ENCODE measurements at places on chromosomes 13 and 19.
A peak's percentile ranks its signal among the peaks of the same experiment; 100 is the strongest.

- DNase-seq = no peak
Measured at GRCh38 chr19:32475141-32476031, 69.8 kb downstream of the DPY19L3 start.

GRCh38 chr13:71722206-71722605, 144.8 kb downstream of the DACH1 start:
- no peak for DNase-seq

DNA sequence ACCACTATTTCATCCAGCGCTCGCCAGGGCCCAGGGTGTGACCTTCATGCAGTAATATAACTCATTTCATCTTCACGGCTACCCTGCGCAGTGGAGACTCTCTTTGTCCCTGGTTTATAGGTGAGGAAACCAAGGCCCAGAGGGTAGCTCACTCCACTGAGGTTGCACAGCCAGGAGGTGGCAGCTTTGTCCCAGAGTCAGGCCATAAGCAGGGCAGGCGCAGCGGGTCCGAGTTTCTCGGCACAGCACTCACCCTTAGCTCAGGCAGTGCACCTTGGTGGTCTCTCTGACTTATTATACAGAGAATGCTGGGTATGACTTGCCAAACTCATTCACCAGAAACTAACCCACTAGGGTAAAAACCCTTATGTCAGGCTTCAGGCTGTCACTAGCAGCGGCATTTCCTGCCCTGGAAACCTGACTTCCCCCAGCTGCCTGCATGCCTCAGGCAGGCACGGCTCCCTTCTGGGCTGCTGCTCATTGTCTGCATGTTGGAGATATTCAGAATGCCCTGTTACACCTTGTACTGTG, 24.5 kb downstream of the PPP5C start:
- DNase-seq = peak; percentile 22

DNA sequence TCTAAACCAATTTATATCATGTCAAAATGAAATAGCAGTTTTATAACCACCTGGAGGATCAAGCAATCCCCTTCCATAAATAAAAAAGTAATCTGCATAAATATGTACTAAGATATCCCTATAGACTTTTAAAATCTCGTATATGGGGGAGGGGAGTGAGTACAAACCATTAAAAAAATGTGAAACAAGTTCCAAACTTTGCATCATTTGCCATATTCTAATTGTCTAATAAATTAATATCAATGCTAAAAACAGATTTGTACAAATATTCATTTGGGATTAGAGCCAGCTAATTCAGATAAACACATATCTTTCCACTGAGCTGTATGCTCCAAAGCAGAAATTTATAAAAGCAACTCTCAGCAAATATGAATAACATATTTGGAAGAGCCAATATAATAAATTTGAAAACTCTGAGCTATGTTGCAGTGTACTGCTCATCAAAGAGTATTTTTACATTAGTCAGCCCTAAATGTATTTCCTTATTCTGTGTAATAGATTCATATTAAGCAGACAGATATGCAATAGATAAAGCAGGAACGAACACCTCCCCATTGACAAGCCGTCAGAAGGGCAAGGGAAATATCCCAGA, 970.2 kb downstream of the EFNB2 start:
- no peak for DNase-seq

DNA sequence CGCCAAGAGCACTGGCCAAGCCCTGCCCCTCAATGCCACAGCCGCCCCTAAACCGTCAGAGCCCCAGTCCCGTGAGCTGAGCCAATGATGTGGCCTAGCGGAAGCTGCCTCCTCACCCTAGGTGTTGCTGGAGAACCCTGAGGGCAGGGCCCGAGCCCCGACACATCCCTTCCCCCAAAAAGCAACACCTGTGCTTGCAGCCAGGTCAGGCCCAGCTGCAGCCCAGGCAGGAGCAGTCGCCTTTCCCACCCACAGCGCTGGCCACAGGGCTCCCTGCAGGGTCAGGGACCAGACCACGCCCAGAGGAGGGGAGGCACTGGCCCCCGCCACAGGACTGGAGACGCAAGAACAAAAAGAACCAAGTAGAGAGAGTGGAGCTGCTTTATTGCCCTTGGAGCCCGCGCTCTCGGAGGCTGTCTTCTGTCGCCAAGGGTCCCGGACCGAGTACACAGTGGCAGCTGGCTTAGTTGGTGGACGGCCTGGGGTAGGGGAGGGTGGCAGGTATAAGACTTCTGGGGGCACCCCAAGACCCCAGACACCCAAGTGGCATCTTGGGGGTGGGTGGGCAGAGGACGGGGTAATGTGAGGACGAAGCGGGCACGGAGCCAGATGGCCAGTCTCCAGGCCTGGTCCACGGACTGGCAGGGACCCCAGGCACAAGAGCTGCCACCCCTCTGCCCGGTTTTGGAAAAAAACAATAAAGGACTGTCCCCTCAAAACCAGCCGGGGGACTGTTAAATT, 3.3 kb downstream of the P2RY11 start:
- no peak for DNase-seq

DNA sequence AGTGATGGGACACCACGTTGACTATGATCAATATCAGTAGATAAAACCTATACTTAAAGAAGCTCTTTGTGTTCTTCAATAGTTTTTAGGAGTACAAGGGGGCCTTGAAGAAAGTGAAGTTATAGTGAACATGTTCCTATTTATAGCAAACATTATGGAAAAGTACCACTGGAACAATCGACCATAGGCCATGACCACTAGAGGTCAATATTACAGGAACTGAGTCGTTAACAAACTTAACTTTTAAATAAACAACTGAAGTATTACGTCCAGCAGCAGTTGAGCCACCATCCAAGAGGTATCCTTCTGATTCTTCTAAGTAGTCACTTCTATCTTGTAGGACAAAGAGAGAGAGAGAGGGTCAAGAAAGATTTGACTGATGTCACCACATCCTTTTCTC, 391.0 kb upstream of the SLITRK5 start:
- no peak for DNase-seq

- DNase-seq = peak; percentile 91
Measured at GRCh38 chr19:29672933-29673336, 7.7 kb downstream of the PLEKHF1 start.

GRCh38 chr13:101941095-101941783, 460.6 kb downstream of the FGF14 start:
- no peak for DNase-seq

DNA sequence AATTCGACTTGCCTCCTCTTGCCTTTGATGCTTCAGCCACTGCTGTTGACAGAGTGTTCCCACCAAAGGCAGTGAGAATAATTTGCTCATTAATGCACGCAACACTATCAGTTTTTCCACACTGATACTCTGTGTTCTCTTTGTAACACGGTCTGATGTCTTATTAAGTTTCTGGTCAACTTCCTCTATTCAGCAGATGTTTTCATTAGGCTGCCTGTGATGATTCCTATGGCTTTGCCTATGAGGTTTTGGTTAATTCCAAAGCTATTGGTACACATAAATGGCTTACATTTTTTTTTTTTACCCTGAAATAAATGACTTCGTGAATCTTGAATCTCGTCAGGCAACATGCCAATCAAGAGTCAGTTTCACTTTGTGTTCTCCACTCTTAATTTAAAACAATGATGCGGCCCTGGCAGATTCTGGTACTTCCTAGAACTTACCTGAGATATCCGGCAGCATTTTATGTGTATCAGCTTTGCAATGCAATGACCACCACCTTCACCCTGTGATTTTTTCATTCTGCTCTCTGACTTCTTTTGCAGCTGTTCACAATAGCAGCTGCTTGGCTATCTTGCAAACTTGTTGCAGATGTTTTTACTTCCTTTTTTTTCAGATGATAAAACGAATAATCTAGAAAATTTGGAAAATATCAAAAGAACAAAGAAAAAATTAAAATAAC, 27.5 kb upstream of the KL start:
- no peak for DNase-seq

DNA sequence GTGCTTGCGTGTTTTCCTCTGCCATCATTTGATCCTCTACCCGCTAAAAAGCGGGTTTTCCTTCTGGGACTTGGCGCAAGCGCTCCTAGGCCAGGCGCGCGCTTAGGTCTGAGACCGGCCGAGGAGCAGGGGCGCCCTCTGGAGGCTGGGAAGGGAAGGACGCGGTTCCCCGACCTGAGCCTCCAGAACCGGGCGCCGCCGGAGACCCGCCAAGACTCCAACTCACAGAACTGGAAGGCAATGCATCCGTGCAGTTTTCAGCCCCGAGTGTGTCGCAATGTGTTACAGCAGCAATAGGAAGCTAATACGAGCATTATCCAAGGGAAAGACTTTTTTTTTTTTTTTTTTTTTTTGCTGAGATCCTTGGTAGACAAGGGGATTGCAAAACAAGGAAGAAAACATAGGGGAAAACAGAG, 190.9 kb downstream of the COL4A1 start:
- DNase-seq = peak; percentile 51

- DNase-seq = no peak
Measured at GRCh38 chr19:48568345-48568886, 16.4 kb downstream of the SULT2B1 start.

DNA sequence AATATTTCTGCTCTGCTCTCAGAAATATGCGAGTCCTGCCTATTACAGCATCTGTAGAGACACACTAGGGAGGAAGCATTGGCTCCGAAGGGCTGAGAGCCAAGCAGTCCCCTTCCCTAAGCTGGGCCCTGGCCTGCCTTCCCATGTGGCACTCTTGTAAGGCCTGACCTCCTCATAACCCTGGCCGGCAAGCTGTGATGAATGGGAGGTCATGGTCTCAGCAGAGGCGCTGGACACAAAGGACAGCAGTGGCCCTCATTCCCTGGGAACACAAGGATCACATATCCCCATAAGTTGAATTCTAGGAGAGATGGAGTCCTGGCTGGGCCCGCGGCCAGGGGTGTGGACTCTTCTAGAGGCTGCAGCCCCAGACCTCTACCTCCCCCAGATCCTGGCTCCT, 483.3 kb downstream of the ZNF536 start:
- no peak for DNase-seq

- DNase-seq = no peak
Measured at GRCh38 chr13:84121456-84121855, 239.2 kb upstream of the SLITRK1 start.
